NCI-H1694 (cell line): ENCODE measurements at places on chromosomes 3 and 15.
A peak's percentile ranks its signal among the peaks of the same experiment; 100 is the strongest.

DNA sequence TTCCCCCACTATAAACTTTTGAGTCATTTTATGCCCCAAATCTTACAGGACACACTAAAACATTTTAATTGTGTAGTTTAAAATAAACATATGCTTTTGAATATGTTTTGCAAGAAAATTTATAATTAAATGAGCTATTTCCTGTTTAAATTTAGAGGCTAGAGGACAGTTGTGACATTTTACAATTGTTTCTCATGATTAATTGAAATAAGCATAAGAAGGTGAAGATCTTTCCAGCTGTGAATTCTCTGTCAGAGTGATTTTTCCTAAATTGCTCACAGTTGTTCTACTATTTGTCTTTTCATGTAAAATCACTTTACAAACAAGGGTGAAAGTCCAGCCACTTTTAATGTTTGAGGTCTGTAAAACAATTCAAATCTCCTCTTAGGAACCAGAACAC lies 892.3 kb downstream of the CADM2 start:
- DNase-seq = no peak

DNA sequence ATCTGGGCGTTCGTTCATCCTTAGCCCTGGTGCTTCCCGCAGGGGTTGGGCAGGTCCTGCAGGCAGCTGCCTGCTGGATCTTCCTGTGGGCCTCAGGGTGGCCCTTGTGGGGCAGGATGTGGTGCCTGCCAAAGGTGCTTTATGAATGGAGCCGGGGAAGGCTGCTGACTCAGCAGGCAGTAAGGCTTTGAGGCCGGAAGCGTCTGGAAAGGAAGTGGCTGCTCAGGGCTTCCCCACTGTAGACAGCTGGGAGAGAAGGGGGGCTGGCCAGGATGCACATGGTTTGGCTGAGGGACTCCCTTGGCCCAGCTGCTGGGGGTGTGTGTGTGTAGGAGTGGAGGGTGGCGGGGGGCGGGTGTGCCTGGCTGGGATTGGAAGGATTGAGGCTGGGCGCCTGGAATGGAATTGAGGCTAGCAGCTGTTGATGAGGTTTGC lies 12.9 kb downstream of the CD276 start:
- peak; percentile 80 for DNase-seq

GRCh38 chr3:177610686-177611633 lies 413.7 kb upstream of the TBL1XR1 start:
- no peak for DNase-seq

GRCh38 chr3:61527011-61527410 lies 34.4 kb upstream of the PTPRG start:
- DNase-seq = no peak
